ENCODE measurements at places on chromosomes 1 and 21.

- no peak for DNase-seq
Observed at GRCh38 chr1:158577561-158577960, 2.1 kb downstream of the OR10X1 start.

DNA sequence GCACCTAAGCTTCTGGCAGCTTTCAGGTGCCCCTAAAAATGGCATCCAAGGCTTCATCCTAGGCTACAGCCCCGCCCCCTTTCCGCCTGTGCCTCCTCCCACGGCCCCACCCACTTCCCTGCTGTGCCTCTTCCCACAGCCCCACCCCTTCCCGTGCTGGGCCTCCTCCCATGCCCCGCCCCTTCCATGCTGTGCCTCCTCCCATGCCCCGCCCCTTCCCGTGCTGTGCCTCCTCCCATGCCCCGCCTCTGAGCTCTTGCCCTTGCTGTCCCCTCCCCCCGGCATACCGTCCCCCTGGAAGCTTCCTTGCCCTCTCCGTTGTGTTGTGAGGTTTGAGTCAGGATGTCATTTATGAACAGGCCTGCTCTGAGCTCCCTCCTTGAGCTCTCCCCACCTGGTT lies 228.5 kb upstream of the AJAP1 start:
- peak; percentile 23 for DNase-seq

DNA sequence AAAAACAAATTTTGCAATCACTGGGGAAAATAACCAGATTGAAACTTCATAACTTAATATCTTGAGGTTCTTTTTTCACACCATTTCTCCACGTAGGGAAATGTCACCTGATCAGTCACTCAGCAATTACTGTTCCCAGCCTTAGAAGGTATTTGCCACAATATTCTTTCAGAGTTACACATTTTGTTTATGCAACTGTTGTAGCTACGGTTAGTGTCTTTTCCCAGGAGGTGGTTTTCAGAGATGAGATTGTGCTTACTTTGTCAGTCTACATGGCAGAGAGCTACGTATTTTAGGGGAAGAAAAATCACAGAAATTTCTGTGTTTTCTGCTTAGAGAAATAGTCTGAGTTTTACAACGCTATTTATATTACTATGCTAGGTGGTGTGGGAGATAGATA lies 792.8 kb upstream of the B3GALT2 start:
- no peak for DNase-seq

- DNase-seq: no peak
Observed at GRCh38 chr1:51623025-51623424, 6.1 kb downstream of the OSBPL9 start.

DNA sequence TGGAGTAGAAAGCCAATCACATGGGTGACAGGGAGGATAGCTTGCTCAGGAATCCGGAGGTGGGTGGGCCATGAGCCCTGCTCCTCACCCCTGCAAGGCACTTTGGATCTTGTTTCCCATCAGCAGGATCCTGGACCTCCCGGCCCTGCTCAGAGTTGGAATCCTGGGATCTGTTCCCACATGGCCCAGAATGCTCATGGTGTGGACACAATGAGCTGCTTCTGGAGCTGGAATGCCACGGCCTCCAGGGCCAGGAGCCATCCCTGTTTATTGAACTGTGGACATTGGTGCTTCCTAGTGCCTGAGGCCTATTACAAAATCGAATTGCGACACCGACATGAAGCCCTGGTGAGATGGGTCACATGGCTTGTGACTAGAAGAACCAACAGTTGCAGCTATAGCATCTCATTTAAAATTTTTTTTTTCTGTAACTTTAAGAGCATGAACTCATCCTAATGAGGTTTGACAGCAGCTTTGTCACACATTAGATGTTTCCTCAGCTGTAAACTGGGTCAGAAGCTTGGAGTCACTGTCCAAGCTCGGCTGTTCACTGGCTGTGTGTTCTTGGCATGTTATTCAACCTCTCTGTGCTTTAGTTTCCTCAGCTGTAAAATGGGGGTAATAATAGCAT lies 40.4 kb upstream of the GOLT1A start:
- no peak for DNase-seq

GRCh38 chr1:212247179-212247721 lies 38.0 kb upstream of the PPP2R5A start:
- no peak for DNase-seq

DNA sequence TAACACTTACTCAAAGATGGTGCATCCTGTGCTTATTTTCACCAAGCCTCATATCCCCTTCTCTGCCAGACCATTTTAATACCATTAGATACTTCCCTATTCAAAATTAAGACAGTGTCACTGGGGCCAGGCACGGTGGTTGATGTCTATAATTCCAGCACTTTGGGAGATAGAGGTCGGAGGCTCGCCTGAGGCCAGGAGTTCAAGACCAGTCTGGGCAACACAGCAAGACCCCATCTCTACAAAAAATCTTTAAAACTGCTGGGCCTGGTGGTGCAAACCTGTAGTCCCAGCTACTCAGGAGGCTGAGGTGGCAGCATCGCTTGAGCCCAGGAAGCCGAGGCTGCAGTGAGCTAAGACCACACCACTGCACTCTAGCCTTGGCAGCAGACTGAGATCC lies 28.2 kb downstream of the APP start:
- DNase-seq: no peak

DNA sequence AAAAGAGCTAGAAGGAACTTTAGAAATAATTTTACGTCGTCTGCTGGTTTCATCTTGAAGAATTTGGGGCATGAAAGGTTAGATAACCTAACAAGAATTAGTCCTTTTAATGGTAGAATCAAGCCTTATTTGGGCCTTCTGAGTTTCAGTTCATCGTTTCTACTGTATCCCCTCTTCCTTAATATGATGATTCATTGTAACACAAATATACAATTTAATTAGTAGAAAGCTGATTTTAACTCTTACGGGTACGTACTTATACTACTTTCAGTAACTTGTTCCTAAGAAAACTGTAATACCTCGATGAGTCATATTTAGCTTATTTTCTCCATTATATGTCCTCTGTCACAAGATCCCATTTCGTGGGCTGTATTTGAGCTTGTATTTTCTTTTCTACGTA lies 264.7 kb downstream of the RYR2 start:
- DNase-seq: no peak

- peak; percentile 65 for DNase-seq
Observed at GRCh38 chr1:43565600-43566360, 35.1 kb downstream of the PTPRF start.

DNA sequence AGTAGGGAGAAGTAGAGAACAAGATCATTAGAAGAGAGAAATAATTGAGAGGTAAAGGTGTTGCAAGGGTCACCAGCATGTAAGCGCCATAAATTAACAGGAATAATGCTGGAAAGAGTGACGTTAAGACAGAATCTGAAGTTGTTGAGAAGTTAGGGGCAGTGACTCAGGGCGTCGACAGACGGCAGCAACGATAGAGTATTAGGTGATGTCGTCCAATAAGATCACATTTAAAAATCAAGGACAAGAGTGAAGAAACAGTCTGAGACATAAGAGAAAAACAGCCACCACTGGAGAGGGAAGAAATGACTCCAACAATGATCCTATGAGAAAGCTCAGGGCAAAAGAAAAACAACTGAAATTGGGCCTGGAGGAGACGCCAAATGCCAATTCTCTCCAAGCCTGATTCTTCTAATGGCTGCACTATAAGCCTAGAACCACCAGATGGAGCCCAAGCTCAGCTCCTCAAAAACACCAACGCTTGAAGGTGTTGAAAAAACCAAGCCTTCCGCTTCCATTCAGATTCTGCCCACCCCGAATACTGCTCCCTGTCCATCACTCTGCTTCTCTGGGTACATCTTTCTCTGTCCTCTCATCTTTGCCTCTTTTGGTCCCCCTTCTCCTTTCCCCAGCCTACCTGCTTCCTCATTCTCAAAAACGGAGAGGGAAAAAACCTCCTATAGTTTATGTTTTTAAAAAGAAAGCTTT lies 70.0 kb downstream of the LUZP1 start:
- peak; percentile 67 for DNase-seq

GRCh38 chr1:211511947-211512346 lies 20.0 kb upstream of the RD3 start:
- no peak for DNase-seq

DNA sequence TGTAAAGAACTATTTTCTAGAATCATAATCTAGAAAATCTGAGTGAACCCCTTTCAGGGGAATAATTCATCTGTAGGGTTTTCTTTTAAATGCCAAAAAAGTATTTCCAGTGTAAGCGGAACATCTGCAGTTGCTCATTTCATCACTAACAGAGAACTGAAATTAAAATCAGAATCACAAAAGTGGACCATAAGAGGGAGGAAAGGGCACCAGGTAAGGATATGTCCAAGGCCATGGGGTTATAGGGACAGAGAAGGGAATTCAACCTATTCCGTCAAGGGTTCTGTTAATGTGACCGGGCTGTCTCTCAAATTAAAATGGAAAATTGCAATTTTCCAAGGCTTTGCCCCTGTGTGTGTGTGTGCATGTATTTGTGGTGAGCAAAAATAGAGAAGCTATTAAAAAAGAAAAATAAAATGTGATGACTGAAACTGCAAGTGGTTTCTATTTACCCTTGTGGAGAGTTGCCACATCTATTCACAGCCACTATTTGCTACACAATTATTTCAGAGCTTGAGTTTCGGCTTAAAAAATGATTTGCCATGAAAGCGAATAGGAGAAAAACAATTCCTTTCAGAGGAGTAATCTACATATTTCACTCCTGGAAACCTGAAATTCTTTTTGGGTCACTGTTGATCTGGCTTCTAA lies 53.1 kb downstream of the APP start:
- no peak for DNase-seq

GRCh38 chr1:70979881-70980280 lies 67.7 kb downstream of the PTGER3 start:
- DNase-seq: no peak

GRCh38 chr1:222466150-222466865 lies 81.6 kb downstream of the HHIPL2 start:
- DNase-seq: no peak

GRCh38 chr1:177854951-177855350 lies 114.9 kb downstream of the SEC16B start:
- no peak for DNase-seq

DNA sequence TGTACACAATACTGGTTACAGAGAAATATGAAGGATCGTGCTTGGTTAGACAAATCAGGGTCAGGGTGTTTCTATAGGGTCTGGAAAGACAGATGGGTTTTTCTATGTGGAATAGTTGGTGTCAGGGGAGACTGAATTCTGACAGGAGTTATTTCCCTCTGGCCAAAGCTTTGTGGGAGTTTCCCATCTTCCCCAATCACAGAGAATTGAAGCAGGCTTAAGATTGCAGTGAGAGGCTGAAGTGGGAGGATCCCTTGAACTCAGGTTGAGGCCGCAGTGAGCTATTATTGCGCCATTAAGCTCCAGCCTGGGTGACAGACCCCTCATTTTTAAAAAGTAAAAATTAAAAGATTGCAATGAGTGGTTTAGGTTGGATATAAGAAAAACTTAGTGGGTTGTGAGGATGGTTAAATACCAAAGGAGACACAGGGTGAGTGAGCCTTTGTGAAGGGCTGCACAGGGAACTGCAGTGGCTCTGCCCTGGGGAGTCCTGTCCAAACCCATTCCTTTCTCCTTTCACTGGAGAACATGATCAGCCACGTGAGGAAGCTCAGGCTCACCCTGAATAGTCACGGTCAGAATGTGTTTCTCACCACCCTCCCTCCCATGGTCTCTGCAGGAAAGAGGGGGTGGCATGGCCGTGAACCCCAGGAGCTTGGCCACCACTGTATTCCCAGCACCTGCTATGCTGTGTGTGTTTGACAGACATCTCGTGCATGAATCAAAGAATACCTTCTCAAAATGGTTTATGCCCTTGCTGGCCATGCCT lies 101.2 kb downstream of the INTS7 start:
- no peak for DNase-seq

- peak; percentile 53 for DNase-seq
Observed at GRCh38 chr1:22053017-22053860, 730 bp downstream of the CDC42 start.

DNA sequence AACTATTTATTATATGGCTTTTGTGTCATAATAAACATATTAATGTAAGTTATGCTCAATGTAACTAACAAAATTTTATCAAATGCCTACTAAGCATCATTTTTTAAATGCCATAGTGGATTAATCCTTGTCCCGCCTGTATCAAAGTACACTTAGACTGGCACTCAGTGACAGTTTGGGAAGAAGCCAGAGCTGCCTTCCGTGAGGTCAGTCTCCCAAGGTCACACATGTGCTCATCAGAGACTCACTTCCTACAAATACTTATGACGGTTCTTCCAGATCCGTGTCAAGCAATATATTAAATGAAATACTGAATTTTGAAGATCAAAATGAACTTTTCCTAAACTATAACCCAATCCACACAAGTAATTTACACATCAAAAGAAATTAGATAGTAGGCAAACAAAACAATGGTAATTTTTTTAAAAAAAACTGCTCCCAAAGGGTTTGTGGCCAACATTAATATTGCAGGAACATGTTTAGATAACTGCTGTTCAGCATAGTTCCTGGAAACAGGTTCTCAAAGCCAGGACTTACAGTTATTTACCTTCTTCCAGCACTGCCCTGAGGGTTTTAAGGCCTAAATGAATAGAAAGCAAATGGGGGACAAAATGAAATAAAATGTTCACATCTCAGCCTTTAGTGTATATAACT lies 27.2 kb downstream of the WLS start:
- no peak for DNase-seq

- peak; percentile 58 for DNase-seq
Observed at GRCh38 chr1:12052008-12052573, 11.0 kb upstream of the TNFRSF8 start.

- DNase-seq: peak; percentile 76
Observed at GRCh38 chr21:36134803-36135390, at the start of gene CBR3. TSS of gene CBR3 (plus strand) at chr21:36135079. CDS start at chr21:36135193, 114 bp downstream.

- DNase-seq: no peak
Observed at GRCh38 chr1:84268346-84268745, 33.2 kb upstream of the SAMD13 start.

GRCh38 chr1:15224259-15224869 lies 22.7 kb upstream of the FHAD1 start:
- DNase-seq: no peak

- no peak for DNase-seq
Observed at GRCh38 chr1:54124472-54124871, 28.3 kb downstream of the CDCP2 start.

- DNase-seq: no peak
Observed at GRCh38 chr1:205306929-205307566, 14.5 kb downstream of the NUAK2 start.

DNA sequence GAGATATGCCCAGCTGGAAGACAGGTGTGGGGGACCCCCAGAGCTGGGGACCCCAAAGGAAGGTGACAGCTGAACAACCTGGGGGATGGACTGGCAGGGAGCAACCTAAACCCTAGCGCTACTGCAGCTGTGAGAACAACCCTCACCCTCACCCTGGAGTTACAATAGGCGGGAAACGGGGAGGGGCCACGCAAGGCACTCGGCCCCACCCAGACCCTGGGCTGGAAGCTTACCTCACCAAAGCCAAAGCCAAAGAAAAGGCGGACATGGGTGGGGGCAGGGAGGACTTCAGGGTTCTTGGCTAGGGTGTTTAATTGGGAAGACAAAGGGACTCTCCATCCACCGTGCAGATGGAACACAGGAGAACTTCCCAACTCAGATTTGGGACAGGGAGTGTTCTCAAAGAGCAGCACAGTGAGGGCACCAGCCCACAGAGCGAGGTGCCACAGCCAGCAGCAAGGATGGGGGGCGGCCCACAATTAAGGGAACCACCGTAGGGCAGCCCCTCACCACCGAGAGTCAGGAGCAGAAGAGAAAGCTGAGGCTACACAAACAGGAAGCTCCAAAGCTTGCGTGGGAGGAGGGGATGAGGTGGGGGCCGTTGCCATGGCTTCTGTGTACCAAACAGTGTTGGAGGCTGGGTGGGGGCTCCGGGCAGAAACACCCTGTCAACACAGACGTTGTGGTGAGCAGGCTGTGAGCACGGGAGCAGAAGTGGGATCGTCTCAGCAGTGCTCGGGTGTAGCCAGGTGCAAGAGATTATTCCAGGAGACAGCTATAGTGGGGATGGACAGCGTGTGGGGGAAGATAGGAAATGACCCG lies 1.9 kb downstream of the TAGLN2 start:
- DNase-seq: peak; percentile 85
